ENCODE measurements at places on chromosomes 6 and 20.

- DNase-seq = no peak
Observed at GRCh38 chr6:85163156-85164080, 286.5 kb upstream of the NT5E start.

DNA sequence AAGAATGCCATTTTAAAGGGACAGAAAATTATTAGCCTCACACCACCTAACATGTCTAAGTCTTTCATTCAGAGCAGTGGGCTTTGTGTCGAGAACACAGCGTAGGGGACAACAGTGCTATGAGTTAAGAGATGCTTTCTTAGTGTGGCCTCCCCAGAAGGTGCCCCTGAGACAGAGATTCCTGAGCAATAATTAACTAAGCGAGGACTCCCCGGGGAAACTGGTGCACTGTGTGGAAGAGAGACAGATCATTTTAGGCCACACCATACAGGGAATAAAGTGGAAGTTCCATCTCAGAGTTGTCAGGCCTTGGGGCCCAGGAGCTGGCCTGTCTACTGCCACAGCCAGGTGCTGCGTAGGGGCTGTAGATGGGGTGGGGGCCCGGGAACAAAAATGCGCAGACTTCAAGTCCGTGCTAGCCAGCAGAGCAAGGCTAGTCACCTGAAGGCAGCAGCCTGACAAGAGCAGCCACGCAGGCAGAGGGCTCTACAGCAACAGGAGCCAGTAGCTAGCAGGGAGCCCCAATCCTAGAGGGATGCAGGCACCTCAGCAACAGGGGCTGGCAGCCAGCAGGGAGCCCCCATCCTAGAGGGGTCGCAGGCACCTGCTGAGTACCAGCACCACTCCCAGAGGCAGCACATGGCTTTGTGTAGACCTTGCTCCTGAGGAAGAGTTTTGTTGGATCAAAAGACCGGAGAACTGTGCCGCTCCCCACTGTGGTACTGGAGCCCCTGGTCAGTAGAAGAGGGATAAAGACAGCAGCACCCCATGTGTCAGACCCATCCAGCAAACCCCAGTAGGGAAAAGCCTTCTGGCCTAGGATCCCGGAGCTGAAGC is 63.0 kb upstream of the NXT1 start:
- DNase-seq = no peak

- no peak for DNase-seq
Observed at GRCh38 chr20:2873747-2874041, 413 bp downstream of the PTPRA start.

DNA sequence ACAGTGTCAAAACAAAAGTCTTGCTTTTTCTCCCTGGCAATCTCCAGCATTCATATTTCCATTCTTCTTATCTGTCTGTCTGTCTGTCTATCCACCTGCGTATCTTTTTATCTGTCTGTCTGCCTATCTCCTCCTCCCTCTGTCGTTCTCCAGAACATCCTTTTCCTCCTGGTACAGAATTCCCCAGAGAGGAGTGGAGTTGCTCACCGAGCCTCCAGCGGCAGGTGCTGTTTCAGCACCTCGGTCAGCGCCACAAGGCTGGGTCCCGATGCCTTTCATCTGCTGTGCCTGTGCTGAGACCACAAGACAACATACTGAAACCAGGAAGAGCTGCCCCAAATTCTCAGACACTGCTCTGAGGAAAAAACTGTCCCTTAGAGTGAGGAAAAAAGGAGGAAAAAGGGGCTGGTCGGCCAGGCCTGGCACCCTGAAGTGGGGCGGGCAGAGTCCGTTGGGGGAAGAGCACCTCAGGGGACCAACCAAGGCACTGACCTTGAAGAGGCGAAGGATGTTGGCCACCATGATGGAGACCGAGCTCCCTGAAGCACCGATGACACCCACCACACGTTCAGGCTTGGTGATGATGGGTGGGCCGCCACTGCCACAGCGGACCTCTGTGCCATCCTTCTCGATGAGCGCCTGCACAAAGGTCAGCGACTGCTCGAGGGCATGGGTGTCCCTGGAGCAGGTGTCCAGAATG is 13.3 kb downstream of the GRM4 start:
- DNase-seq = no peak

DNA sequence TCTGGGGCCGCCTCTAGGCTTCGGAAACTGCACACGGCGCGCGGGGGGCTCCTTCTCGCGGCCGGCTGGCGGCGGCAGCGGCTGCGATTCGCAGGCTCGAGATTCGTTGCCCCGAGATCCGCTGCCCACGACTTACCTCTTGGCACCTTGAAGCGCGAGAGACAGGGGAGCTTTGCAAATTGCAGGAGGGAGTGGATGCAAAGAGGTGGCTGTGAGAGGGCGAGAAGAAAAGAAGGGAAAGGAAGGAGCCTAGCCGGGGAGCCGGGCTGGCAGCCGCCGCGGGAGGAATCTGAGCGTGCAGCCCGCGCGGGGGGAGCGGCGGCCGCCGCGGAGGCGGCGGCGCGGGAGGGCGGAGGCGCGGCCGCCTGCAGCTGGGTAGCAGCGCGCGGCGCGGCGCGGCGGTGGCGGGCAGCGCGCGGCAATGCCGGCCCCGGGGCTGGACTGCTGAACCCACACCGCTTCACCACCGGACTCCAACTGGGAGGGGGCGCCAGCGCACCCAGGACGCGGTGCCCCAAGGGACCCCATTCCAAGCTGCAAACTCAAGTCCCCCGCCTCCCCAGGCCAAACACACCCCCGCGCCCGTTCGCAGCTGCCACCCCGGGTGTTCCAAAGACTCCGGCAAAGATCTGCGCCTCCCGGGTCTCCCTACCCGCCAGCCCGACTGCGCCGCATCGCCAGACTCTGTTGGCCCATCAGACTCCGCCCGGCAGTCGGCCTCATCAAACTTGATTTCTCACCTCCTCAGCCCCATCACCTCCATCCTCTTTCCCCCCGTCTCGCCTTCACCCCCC is 44.2 kb upstream of the SUPT3H start:
- DNase-seq = no peak

- no peak for DNase-seq
Observed at GRCh38 chr6:128337619-128338018, 182.8 kb downstream of the PTPRK start.

All from cortex of kidney (tissue), 1 donor.